ENCODE measurements at places on chromosomes 12 and 14. TPM values are rescaled to one million over a fixed set of nuclear protein-coding genes. Genes with fewer than 3 reads are reported as not detected.

Gene RFLNA
- 1.2 TPM for total RNA-seq

- no peaks in the 10 kb centered on the region for H3K36me3 ChIP-seq
- H3K4me3 ChIP-seq: no peak overlapping the region
Observed at GRCh38 chr14:28272270-28272669, 494.3 kb upstream of the FOXG1 start.

- H3K36me3 ChIP-seq: no peaks in the 10 kb centered on the region
- H3K4me1 ChIP-seq: no peaks in the 10 kb centered on the region
- H3K27ac ChIP-seq: no peak overlapping the region
- no peak overlapping the region for H3K4me3 ChIP-seq
- no peak for DNase-seq
Observed at GRCh38 chr12:67426067-67426466, 156.9 kb downstream of the CAND1 start.

DNA sequence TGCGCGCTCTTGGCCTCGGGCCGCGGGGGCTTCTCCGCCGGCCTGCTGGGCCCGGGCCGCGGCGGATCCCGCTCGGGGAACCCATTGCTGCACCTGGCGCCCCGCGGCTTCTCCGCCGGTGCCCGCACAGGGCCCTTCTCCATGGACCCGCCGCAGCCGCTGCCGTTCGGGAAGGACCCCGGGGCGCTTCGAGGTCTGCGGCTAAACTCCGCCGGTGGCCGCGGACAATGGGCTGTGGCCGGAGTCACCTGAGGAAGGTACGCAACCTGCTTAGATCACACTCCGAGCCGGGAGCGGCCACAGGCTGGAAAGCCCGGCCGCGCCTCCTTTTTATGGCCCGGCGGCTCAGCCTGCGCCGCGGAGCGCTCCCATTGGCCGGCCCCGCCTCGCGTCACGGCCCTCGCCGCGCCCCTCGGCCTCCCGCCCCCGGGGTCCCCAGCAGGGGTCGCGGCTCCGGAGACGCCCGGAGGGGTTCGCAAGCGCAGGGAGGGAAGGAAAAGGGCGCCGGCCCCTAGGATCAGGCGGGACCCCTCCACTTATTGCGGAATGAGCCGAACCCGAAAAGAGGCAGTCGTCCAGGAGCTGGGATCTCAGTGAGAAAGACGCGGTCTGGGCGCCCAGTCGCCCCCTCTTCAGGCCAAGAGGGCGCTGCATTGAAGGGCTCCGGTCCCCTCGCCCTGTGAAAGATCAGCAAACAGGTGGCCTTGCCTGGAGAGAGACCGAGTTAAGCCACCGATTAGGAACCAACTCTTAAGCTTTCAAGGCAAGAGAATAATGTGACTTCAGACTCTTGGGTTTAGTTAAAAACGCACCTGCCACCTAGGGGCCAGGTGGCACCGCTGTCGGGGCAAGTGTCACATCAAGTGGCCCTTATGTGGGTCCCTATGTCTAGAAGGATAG is at the start of gene GCH1:
GCH1 (minus strand) TSS at position 306 of the 900 bp plus-strand sequence; CDS start at position 143, 163 bp downstream.
- no peaks in the 10 kb centered on the region for H3K36me3 ChIP-seq
- peaks cover 30% of the 10 kb centered on the region for H3K27me3 ChIP-seq
- DNase-seq: peak; percentile 95
- peak within 1 kb of the TSS; percentile 95 for H3K4me3 ChIP-seq

Gene GZMB
- total RNA-seq: not detected

- H3K27ac ChIP-seq: no peak overlapping the region
- peaks cover 10% of the 10 kb centered on the region for H3K4me1 ChIP-seq
- no peak for DNase-seq
Observed at GRCh38 chr12:89895591-89895990, 187.0 kb upstream of the ATP2B1 start.

Measured in endodermal cell (in vitro differentiated cells).